ENCODE measurements at places on chromosomes 1 and 21.

- no peak for DNase-seq
Observed at GRCh38 chr1:151811181-151811580, 6.0 kb upstream of the LINGO4 start.

GRCh38 chr1:11473491-11474034 lies 5.4 kb upstream of the DISP3 start:
- peak; percentile 20 for DNase-seq

DNA sequence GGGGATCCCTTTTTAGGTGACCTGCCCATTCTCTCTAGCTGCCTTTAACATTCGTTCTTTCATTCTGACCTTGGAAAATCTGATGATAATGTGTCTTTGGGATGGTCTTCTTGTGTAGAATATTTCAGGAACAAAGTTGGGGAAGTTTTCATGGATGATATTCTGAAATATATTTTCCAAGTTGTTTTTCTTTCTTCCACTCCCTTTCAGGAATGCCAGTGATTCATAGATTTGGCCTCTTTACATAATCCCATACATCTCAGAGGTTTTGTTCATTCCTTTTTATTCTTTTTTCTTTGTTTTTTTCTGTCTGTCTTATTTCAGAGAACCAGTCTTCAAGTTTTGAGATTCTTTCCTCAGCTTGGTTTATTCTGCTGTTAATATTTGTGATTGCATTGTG lies 13.9 kb upstream of the SCMH1 start:
- no peak for DNase-seq

- DNase-seq, result no peak
Observed at GRCh38 chr1:7360526-7360925, 410.6 kb upstream of the VAMP3 start.

- no peak for DNase-seq
Observed at GRCh38 chr1:20405893-20406604, 80.0 kb downstream of the CAMK2N1 start.

GRCh38 chr21:35348686-35349085 lies 299.6 kb upstream of the RUNX1 start:
- no peak for DNase-seq

- DNase-seq, result no peak
Observed at GRCh38 chr1:20120796-20121195, 1.5 kb upstream of the PLA2G2D start.

DNA sequence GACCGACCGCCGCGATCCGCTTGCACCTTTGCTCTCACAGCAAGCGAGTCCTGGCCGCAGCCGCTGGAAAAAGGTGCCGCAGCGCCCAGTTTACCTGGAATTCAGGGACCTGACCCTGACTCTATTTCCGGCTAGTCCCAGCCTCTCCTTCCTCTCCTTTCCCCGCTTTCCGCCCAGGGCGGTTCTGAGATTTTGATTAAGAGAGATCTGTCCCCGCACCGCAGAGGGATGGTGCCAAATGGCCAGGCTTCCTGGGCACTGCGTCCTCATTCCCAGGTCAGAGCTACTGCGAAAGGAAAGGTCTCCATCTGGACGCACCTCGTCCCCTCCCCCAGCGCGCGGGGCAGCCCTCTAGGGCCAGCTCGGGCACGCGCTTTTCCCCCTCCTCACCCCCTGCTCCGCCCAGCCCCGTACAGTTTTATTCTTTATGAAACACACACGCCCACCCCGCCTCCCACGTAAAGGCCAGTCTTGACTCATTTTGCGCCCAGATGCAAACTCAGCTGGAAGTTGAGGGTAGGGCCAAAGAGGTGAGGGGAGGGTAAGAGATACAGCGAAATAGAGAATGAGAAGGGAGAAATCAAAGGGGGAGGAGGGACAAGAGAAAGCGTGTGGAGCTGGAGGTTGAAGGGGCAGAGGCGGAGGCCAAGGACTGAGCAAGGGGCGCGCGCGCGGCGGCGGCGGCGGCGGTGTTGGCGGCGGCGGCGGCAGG lies 411.8 kb upstream of the ESRRG start:
- DNase-seq, result no peak

- DNase-seq, result no peak
Observed at GRCh38 chr1:198649232-198649967, 10.6 kb downstream of the PTPRC start.

- DNase-seq, result no peak
Observed at GRCh38 chr1:109383087-109383779, 14.5 kb downstream of the SORT1 start.

DNA sequence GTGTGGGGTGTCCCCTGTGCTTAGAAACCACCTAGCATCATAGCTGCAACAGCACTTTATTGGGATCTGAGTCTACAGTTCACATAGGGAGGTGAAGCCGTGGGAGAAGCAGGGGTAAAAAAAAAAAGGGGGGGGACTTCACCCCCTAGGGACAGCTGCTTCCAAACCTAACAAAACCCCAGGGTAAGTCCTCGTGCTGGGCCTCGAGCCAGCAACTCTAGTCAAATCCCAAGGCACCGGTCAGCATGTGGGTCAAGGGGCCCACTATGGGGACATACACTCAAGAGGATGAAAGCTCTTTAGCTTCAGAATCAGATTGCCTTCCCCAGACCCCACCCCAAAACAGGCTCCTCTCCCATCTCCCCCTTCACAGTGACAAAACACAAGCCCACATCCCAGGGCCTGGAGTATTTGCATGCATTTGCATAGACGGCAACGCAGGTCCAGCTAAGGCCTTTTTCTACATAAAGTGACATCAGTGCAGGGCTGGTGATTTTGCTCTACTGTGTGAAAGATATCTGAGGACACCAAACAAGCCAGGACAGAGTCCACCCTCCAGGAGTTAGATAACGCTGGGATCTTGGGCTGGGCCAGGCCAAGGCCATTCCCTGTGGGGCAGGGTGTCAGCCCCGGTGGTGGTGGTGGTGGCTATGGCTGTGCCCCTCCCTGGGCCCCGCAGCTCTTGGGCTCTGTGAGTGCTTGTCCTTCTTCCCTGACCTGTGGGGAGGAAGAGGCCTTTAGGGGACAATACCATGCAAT lies 8.1 kb upstream of the PMVK start:
- DNase-seq, result no peak

GRCh38 chr21:45000637-45001133 lies 60.9 kb downstream of the SLX9 start:
- no peak for DNase-seq

GRCh38 chr1:84253036-84253435 lies 48.5 kb upstream of the SAMD13 start:
- no peak for DNase-seq

GRCh38 chr1:33185541-33185940 lies 3.7 kb upstream of the TRIM62 start:
- no peak for DNase-seq

- no peak for DNase-seq
Observed at GRCh38 chr21:39346671-39347331, 2.1 kb downstream of the HMGN1 start.

DNA sequence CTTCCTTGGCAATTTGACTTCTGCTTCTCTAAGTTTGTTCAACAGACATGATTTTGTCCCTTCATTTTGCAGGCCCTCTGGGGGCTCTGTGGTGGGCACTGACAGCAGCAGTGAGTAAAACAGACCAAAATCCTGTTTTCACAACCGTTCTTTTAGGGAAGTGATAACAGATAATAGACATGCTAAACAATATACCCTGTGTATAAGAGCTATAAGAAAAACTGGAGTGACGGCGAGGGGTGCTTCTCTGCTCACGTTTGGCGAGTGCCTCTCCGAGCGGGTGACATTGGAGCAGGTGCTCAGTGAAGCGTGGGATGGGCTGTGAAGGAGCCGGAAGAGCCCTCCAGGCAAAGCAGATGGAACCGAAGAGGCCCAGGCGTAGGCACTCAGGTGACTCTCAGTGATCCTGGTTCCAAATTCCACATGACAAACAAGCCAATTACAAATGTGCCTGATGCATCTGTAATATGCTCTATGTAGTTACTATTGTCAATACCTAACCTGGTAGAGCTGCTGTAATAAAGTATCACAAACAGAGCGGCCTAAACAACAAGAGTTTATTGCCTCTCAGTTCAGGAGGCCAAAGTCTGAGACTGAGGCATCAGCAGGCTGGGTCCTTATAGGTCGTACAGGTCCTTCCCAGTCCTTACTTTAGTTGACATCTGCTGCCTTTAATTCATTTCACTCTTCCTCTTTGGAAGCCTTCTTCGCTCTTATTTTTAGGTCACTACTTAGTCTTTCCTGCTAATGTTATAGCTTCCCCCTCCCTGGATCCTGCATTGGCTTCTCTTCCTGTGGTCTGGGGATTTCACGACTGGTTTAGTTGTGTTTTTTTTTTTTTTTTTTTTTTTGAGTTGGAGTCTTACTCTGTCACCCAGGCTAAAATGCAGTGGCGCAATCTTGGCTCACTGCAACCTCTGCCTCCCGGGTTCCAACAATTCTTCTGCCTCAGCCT lies 20.1 kb downstream of the OR2B11 start:
- DNase-seq, result no peak

DNA sequence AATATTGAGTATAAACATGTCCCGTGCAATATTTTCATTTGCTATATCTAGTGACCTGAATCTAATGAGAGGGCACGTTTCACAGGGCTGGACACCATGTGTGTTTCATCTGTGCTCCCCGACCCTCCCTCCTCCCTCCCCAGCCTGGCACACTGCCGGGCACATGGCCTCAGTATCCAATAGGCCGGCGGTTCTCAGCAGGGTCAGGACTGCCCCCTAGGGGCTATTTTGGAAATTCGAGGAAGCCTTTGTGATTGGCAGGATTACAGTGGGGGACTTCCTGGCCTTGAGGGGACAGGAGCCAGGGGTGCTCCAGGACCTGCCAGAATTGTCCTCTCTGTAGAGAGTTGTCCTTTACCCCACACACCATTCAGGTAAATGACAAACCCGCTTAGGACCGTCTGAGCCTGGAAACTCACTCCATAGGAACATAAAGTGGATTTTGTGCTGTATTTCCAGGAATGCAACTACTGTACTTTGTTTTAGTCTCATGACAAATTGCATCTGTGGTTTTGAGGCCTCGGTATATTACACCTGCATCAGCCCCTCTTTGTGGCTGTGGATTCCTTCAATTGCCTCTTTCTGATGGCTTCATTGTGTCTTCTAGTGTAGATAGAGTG lies 109.5 kb upstream of the SIM2 start:
- peak; percentile 11 for DNase-seq

DNA sequence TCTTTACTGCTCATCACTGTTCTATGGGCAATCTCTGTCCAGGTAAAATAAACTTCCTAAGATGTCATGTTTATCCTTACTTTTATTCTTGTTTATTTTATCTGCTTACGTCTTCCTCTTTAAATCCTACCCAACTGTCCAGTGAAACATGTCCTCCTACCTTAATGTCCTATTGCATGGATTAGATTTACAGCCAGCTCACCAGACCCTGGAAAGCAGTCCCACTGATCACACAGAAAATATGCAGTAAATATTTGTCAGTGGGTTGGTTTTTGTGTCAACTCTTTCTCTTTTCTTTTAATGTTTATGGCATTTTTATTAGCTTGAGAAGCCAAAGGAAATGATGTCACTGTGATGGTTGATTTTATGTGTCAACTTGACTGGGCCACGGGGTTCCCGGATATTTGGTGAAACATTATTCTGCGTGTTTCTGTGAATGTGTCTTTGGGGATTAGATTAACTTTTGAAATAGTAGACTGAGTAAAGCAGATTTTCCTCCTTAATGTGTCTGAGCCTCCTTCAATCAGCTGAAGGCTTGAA lies 258.3 kb downstream of the SRGAP2C start:
- no peak for DNase-seq

GRCh38 chr1:62778208-62778607 lies 5.7 kb upstream of the ATG4C start:
- no peak for DNase-seq

DNA sequence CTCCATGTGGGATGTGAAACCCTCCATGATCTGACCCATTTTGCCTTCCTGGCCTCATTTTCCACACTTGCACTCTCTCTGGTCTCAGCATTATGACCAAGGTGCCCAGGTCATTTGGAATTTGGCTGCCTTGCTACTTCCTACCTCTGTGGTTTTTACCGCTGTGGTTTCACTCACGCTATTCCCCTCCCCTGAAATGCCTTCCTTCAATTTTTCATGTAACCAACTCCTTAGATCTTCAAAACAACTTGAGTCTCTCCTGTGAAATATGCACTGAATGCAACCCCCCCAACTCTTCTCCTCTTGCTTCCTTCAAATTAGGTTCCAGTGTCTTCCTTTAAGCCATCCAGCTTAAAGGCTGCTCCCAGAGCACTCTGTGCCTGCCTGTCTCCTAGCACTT lies 50.1 kb downstream of the PHC2 start:
- DNase-seq, result no peak

GRCh38 chr1:183841550-183841949 lies 36.6 kb downstream of the RGL1 start:
- DNase-seq, result no peak

DNA sequence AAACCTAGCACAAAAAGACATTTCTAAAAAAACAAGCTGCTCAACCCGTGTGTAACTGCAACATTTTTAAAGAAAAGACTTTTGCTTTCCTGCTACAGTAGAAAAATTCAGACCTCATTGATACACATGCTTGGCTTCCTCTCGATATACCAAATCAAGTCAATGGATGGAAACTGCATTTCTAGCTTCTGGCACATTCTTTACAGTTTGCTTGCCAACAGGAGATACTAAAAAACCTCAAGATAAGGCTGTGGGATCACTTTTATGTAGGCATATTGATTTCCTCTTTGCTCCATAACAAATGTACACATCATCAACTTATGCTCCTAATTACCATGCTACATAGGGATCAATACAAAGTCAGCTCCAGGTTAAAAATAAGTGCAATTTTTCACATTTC lies 178.4 kb downstream of the SIPA1L2 start:
- no peak for DNase-seq

- no peak for DNase-seq
Observed at GRCh38 chr1:230394741-230395140, 31.4 kb downstream of the PGBD5 start.

- no peak for DNase-seq
Observed at GRCh38 chr1:234842726-234843641, 233.0 kb upstream of the IRF2BP2 start.

GRCh38 chr1:94768036-94768435 lies 52.1 kb upstream of the SLC44A3 start:
- no peak for DNase-seq

DNA sequence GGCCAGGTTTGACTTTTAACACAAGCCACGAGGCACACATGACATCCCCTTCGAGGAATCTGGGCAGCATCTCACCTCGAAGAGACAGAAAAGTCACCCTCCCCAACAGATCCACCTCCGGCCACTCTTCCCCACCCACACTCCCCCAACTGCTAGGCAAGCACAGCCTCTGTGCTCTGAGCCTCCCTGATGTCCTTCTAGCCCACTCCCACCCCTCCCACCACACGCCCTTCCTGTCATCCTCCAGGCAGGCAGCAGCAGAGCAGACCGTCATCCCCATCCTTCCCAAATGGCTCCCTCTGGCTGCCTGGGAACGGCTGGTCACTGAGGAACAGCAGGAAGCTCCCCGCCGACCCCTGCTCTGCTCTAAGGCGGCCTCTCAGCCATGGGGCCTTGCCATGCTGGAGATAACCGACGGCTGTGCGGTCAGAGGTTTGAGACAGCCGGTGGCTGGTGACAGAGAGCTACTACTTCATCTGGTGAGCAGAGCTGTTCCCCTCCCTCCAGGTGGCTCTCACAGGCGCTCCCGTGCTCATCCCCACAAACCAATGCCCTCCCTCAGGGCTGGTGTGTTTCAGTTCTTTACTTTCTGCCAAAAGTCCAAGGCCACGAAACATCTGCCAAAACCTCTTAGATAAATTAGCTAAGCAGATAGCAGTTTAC lies 25.6 kb downstream of the NPHP4 start:
- no peak for DNase-seq
